ENCODE measurements at places on chromosomes 4 and X.
A peak's percentile ranks its signal among the peaks of the same experiment; 100 is the strongest.

GRCh38 chr4:155548173-155548572 lies 118.5 kb upstream of the GUCY1A1 start:
- no peak for DNase-seq

DNA sequence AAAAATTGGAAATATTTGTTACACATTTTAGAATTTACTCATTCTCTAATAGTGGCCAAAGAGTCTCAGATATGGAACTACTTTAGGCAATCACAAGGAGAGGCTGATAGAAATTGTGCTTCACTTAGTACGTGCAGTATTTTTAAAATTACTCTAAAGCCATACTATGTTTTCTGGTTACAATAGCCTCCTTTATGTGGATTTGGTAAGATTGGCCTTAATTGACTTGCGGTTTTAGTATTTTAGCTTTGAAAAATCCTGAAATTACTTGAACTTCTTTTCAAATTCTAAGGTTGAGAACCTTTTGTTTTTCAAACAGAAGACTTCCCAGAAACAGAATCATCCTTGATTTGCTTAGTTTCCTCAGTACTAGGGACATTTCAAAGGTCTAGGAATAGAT lies 215.2 kb downstream of the SLC4A4 start:
- DNase-seq = no peak

DNA sequence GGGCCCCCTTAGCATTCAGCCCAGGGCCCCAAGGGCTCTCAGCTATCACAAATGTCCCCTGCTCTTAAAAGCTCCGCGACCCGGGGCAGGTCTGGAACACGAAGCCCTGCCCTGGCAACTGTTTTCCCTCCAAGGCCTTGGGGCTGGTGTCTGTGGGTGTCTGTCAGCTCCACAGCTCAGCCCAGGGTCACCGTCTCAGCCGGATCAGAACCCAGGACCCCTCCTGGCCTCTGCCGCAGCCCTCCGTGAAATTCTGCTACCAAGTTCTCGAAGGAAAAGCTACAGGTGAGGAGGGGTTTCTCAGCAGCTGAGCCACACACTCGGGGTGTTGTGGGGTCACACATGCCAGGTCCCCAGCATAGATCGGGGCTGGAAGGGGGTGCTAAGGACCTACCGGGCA lies 61.2 kb downstream of the ACOX3 start:
- no peak for DNase-seq

GRCh38 chr4:86048426-86048825 lies 311.4 kb downstream of the MAPK10 start:
- no peak for DNase-seq

DNA sequence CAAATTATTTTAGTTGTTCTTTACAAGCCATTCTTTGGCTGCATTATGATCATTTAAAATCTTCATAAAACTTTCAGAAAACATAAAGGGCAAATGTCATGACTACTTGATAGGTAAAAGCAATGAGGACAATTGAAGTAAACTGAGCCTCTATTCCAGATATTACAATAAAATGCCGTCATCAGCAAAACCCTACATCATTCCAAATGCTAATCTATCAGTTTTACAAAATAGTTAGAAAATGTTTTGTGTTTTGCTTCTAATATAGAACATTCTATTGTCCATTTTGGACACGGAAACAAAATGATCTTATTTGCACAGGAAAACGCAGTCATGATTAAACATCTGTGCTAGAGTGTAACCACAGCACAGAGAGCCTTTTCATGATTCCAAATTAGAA lies 1330.6 kb upstream of the ADGRL3 start:
- no peak for DNase-seq

DNA sequence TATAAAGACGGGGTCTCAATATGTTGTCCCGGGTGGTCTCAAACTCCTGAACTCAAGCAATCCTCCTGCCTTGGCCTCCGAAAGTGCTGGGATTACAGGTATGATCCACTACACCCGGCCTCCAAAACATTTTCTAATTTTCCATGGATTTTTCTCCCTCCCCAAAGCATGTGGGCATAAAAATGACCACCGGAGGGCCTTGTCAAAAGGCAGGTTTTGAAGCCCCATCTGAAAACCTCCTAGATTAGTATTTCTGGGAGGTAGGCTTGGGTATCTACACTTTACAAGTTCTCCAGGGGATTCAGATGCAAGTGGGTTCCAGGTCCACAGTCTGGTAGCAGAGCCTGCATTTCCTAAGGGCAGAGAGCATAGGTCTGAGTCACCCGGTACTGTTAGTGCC lies 1.4 kb upstream of the GPR173 start:
- DNase-seq = no peak

- no peak for DNase-seq
These were observed 773 bp downstream of the DAPP1 start for GRCh38 chr4:99817309-99817890.

GRCh38 chr4:147777456-147778091 lies 45.7 kb downstream of the ARHGAP10 start:
- DNase-seq = no peak

- no peak for DNase-seq
These were observed 6.8 kb upstream of the ANOS1 start for GRCh38 chrX:8738588-8739189.

DNA sequence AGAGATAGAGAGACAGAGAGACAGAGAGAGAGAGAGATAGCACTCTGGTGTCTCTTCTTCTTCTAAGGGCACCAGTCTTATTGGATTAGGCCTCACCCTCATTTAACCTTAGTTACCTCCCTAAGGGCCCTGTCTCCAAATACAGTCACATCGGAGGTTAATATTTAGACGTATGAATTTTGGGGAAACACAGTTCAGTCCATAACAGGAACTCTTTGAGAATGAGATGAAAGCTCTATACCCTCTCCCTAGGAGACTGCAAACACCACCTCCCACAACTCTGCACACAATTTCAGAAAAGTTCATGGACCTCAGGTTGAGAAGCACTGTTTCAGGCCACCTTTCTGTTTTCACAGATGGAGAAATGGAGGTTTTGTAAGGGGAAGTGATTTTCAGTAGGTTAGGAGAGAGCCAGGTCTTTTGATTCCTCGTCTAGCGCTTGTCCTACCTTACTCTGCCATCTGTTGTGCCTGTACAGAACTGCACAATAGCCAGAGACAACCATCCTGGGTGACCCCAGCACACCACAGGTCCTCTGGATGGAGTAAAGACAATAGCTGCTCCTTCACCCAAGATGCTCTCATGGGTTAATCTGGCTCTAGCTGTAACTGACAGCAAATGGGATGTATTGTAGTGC lies 16.9 kb upstream of the LOC101059915 start:
- DNase-seq = no peak

- DNase-seq = peak; percentile 61
These were observed 91.5 kb downstream of the COX18 start for GRCh38 chr4:72977936-72978485.

GRCh38 chr4:3311489-3312171 lies 18.8 kb downstream of the RGS12 start:
- DNase-seq = no peak

GRCh38 chr4:151882072-151882803 lies 121.4 kb upstream of the GATB start:
- no peak for DNase-seq

GRCh38 chr4:109588176-109588575 lies 28.1 kb downstream of the MCUB start:
- no peak for DNase-seq

DNA sequence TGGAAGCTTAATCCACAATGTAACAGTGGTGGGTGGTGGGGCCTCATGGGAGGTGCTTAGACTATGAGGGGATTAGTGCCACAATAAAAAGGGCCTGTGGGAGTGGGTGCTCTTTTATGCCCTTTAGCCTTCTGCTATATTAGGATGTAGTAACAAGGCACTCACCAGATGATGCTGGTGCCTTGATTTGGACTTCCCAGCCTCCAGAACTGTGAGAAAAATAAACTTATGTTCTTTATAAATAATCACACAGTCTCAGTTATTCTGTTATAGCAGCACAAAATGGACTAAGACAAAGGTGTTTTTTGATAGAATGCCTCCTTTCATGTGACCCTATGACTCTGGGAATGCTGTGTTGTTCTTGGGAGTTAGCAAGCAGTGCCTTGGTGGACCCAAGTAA lies 89.8 kb downstream of the STIM2 start:
- no peak for DNase-seq

- no peak for DNase-seq
These were observed 28.5 kb downstream of the PCDH19 start for GRCh38 chrX:100381619-100382018.

DNA sequence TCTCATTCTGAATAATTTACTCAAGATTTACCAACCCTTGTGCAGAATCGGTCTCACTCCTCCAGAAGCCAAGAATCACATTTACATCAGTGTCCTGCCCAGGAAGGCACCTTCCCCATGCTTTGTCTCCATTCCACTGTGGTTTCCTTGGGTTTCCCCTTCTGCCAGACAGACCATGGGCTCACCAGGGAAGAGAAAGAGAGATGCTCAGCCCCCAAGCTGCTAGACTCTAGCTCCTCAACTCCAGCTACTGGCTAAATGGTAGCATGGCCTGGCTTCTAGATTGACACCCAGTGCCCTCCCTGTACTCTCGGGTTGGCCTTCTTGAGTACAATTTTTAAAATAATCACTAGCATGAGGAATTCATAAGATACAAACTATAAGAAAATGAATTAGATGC lies 12.9 kb downstream of the TLR10 start:
- DNase-seq = no peak

DNA sequence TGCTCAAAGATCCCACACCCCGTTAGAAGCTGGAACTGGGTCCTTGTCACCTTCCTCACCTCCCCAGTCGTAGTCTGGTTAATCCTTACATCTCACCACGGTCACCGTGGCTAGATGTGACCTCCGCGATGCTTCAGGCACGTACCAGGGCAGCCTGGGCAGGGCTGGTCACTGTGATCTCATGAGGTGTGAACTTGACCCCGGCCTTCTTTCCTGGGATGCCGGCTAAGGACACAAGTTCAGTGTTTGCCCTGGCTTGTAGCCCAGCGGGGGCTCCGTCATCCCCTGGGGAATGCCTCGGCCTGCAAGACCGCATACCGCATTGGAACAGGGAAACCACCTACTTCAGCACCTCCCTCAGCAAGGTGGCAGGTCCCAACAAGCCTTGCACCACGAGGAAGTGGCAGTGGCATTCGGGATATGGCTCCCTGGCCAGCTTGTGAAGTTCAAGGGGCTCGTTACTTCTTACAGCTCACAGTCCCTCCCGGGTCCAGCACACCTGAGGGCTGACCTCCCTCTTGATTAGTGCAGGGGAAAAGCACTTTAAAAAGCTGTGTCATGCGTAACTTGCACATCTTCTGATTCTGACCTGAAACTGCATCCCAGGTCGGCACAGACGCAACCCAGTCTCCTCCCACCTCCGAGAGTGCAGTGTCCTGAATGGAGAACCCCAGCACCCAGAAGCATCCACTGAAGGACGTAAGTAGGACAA lies 25.9 kb downstream of the NOP14 start:
- DNase-seq = peak; percentile 52

- DNase-seq = no peak
These were observed 51.7 kb upstream of the CLNK start for GRCh38 chr4:10736266-10736665.

DNA sequence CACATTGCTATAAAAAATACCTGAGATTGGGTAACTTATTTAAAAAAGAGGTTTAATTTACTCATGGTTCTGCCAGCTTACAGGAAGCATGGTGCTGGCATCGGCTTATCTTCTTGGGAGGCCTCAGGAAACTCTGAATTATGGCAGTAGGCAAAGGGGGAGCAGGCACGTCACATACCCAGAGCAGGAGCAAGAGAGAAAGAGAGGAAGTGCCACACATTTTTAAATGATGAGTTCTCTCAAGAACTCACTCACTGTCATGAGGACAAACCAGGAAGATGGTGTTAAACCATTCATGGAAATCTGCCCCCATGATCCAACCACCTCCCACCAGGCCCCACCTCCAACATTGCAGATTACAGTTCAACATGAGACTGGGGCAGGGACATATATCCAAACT lies 10.0 kb upstream of the AFF1 start:
- peak; percentile 86 for DNase-seq

- DNase-seq = no peak
These were observed 43.1 kb upstream of the IL21 start for GRCh38 chr4:122663814-122664610.

DNA sequence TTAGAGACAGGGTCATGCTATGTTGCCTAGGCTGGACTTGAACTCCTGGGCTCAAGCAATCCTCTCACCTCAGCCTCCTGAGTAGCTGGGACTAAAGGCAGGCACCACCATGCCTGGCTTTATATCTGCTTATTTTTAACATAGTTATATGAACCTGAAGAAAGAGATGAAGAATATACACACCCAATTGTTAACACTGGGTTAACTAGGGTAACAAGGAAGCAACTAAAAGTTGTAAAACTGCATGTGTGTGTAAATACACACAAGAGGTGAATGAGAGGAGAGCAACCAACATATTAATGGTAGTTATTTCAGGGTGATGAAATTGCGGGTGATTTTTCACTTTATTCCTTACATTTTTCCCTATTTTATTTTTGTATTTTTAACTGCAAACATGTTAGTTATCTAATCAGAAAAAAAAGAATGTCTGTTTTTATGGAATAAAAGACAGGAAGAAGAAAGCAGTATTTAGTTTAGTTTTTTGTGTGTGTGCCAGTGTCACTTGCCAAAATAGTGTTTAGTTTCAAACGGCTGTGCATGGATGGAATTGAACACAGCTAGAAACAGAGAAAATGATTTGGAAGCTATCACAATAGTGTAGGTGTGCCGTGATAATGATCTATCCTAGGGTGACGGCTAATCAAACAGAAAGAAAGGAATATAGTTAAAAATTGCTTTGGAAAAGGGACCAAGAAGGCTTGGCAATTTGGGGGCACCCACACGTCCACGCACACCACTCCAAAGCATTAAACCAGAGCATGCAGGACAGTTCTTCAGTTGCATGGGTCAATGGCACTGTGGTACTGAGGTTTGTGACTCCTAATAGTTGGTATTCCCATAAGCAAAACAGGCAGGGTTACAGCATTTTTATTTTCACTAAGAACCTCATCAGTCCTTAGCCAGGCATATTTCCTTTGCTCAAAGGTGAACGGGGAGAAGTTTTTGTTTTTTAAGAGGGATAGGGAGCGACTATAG lies 89.1 kb upstream of the KLHL13 start:
- no peak for DNase-seq

- DNase-seq = no peak
These were observed 3.1 kb upstream of the TCEANC start for GRCh38 chrX:13649838-13650237.

DNA sequence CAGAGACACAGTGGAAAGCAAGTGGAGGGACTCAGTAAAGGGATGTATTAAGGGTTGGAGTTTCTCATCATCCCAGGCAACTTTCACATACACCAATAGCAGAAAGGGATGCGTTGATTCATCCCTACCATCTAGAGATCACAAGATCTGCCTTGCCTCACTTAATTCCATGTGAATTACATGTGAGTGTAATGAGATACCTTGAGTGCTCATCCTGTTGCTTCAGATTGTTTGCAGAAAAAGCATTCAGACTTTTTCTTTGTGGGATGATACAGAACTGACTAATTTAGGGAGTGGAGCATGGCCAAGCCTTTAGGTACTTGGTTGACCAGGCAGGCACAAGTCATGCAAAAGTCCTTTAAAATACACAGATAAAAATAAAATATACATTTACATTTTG lies 124.8 kb upstream of the SLIT2 start:
- DNase-seq = no peak

- DNase-seq = no peak
These were observed 242.5 kb upstream of the PUDP start for GRCh38 chrX:7390441-7390840.
